A549 treated with GW870086 at 1 μM for 4 hours (cell line): ENCODE measurements at places on chromosomes 1 and 21. TPM values are rescaled to one million over a fixed set of nuclear protein-coding genes. Genes with fewer than 3 reads are reported as not detected.

The SPRR1B gene
- total RNA-seq = not detected in 5 replicates

The MXRA8 gene
- total RNA-seq = 0.11 to 0.62 TPM (median 0.56 TPM) in 4 of 5 replicates, not detected in the other

The NDUFS2 gene
- 75.9 to 106 TPM (median 84.1 TPM) in 5 replicates for total RNA-seq

The GUCA2B gene
- not detected in 5 replicates for total RNA-seq

The OR6K6 gene
- not detected in 5 replicates for total RNA-seq

The ZNF697 gene
- total RNA-seq = 1.6 to 2.2 TPM (median 1.8 TPM) in 5 replicates

The RHOU gene
- 4.5 to 7.1 TPM (median 6.4 TPM) in 5 replicates for total RNA-seq

The PLA2G4A gene
- 7.4 to 11.1 TPM (median 9.7 TPM) in 5 replicates for total RNA-seq

The SPRR2F gene
- not detected in 5 replicates for total RNA-seq

The C1orf87 gene
- not detected in 5 replicates for total RNA-seq

The S100A7 gene
- not detected in 5 replicates for total RNA-seq

The ZSWIM5 gene
- total RNA-seq = 0.47 to 0.65 TPM (median 0.57 TPM) in 5 replicates

The PLCH2 gene
- total RNA-seq = 0.17 to 0.53 TPM (median 0.28 TPM) in 5 replicates
